ENCODE measurements at places on chromosomes 4 and X.

- DNase-seq, result no peak
These were observed 834 bp downstream of the PNCK start for GRCh38 chrX:153672531-153673427.

GRCh38 chrX:10986616-10987015 lies 124.5 kb upstream of the HCCS start:
- no peak for DNase-seq

DNA sequence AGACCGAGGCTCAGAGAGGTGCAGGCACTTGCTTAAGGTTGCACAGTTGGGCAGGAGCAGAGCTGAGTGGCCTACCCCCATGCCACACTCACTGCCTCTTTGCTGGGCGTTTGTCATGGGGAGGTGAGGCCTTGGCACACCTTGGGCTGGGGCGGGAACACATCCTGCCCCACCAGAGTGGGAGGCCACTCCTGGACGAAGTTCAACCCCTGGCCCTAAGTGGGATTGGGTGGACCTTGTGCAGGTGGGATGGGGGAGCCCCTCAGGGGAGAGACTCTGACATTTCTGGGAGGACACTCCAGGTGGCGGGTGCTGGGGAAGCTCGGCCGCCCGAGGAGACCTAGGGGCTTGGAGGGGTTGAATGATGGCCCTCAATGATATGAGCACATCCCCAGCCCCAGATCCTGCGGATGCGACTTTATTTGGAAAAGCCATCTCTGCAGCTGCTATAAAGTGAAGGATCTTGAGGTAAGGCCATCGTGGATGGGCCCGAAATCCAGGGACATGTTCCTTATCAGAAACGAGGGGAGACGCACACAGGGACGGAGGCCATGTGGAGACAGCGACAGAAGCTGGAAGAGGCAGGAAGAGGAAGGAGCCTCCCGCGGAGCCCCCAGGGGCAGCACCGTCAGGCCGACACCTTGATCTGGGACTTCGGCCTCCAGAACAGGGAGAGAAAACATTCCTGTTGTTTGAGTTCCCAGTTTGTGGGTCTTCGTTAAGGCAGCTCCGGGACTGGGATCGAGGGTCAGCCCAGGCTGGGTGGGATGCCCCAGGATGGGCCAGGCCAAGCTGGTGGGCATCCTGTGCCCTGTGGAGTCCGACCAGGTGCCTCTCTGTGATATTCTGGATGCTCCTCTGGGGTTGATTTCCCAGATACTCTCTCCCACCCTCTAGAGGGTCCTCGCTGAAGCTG lies 111.6 kb upstream of the LRPAP1 start:
- DNase-seq, result no peak

DNA sequence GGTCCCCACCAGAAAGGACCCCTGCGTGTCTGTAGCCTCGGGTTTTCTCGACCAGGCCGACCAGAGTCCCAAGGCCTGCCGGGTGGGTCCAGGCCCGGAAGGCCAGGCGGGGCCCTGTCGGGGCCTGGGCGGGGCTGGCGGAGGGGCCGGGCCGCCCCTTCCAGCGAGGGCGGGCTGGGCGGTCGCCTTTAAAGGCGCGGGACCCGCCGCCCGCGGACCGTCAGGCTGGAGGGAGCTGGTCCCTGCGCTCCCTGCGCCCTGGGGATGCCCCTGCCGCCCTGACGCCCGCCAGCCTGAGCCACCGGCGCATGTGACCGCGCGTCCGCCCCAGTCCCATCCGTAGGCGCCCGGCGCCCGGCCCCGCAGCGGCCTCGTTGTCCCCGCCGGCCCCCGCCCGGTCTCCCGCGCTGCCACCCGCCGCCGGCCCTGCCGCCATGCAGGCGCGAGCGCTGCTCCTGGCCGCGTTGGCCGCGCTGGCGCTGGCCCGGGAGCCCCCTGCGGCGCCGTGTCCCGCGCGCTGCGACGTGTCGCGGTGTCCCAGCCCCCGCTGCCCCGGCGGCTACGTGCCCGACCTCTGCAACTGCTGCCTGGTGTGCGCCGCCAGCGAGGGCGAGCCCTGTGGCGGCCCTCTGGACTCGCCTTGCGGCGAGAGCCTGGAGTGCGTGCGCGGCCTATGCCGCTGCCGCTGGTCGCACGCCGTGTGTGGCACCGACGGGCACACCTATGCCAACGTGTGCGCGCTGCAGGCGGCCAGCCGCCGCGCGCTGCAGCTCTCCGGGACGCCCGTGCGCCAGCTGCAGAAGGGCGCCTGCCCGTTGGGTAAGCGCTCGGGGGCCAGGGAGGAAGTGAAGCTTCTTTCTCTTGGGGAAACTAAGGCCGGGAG lies at the start of gene HTRA3:
Gene HTRA3, plus strand, starts transcription at position 220 of the 883 bp plus-strand sequence. Its CDS starts 215 bp downstream, at position 435.
- DNase-seq, result peak; percentile 56

GRCh38 chr4:3481113-3481531 lies 18.0 kb downstream of the DOK7 start:
- no peak for DNase-seq

DNA sequence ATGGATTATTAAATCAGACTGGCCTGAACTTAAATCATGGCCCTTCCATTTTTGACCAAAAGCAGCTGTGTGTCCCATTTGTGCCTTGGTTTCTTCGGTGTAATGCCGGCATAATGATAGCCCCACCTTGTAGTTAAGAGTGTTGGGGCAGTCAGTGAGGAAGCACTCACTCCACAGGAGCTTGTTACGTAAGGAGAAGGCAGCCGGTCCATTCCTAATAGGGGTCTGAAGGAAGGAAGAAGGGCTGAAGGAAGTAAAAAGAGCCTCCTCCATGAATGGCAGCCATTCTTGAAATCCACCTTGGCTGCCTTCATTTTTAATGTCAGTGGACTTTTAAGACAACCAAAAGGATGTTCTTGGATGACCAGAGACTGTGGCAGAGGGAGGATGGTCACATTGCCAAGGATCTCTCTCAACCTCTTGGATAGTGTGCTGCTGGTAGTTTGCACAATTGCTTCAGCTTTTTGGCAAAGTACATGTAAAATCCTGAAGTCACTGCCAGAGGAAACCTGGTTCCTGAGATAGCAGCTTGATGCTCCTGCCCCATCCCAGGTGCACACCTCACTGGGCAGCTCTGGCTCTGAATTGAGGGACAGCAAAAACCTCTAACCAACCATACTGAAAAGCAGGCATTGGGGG lies 113.5 kb downstream of the PTTG2 start:
- no peak for DNase-seq

- DNase-seq, result no peak
These were observed 55.2 kb downstream of the TBC1D14 start for GRCh38 chr4:6964858-6965257.

DNA sequence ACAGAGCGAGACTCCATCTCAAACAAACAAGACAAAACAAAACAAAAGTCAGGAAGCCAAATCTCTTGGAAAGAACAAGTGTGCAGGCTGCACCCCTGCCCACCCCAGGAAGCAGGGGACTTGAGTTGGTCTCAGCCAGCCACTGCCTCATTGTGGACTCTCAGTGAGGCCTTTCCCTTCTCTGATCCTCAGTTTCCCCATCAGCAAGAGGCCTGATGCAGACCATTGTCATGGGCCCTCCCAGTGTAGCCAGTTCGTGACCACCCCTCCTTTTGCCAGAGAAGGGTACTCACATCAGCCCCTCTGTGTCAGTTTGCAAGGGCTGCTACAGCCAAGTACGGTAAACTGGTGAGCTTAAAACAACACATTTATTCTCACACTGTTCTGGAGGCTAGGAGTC lies 48.9 kb upstream of the MAMLD1 start:
- DNase-seq, result no peak

- DNase-seq, result no peak
These were observed 99.7 kb upstream of the CXorf66 start for GRCh38 chrX:140064993-140065392.

DNA sequence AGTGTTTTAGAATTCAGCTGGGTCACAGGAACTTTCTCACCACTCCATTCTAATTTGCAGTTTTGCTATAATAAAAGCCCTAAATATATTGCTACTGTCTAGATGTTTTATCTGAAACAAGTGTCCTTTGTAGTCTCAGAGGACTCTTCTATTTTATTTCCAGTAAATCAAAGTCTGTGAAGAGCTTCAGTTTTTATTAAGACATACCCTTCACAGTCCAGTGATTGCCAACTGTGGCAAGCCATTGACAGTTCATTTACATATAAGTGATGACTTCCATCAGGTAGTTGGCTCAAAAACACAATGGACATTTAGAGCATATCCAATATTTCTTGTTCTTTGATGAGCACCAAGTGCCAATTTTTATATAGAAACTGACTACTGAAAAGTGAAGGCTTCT lies 466.1 kb downstream of the IQCM start:
- no peak for DNase-seq

GRCh38 chr4:793941-794621 lies 31.8 kb downstream of the CPLX1 start:
- no peak for DNase-seq

GRCh38 chrX:147853701-147854100 lies 58.0 kb upstream of the FMR1 start:
- DNase-seq, result no peak

GRCh38 chrX:12770440-12770839 lies 20.8 kb upstream of the PRPS2 start:
- no peak for DNase-seq

DNA sequence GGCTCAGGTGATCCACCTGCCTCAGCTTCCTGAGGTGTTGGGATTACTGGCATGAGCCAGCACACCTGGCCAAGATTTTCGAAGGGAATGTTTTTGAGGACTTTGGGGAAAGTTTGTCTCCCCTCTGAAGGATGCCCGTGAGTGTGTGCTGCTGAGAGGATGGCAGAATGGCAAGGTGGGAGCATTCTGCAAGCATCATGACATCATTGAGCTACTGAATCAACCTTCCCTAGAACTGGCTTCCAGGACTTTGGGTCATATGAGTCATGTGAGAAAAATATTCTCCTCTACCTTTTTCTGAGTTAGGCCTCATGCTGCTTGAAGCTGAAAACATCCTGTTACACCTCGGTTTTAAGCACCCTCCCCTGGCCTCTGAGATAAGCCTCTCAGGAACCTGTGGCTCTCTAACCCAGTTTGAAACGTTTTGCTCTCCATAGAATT lies 31.0 kb downstream of the TMEM131L start:
- DNase-seq, result no peak

DNA sequence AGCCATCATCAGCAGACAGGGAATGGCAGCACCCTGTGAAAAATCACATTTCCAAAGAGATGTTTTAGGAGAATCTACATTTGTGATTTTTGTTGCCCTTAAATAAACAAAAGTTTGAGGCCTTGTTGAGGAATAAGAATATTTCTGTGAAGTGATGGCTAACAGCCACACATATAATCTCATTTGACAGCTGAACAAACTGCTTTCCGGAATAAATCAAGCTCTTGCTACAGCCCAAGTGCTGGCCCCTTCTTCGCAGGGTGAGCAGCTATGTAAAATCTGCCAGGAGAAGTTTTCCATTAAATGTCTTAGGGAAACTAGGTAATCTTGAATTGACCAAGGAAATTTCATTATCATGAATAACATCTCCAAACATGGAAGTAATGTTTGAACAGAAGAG lies 106.4 kb upstream of the GPM6B start:
- no peak for DNase-seq

GRCh38 chr4:103721251-103721650 lies 1.5 kb upstream of the TACR3 start:
- no peak for DNase-seq

DNA sequence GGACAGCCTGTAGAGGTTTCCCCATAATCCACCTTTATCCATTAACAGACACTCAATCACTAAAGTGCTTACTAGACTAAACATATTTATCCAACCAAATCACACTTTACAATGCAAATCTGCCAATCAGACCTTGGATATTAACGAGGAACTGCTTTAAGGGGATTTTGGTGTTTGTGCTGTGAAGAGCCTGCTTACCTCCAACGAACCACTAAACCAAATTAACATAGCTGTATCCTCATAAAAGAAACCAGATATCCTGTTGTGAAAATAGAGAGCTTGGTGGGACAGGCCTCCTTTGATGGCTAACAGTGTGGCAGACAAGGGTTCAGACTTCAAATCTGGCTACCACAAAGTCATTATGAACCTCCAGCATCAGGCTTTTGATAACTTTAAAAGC lies 252.6 kb upstream of the HAND2 start:
- no peak for DNase-seq

- DNase-seq, result no peak
These were observed 1533.5 kb upstream of the ADGRL3 start for GRCh38 chr4:59666645-59667044.

- no peak for DNase-seq
These were observed 146.8 kb upstream of the PJA1 start for GRCh38 chrX:69311936-69312670.

- no peak for DNase-seq
These were observed 333.3 kb downstream of the DCTD start for GRCh38 chr4:182583703-182584415.

- no peak for DNase-seq
These were observed 110.4 kb upstream of the TBC1D9 start for GRCh38 chr4:140866492-140867005.

Data from WTC11 (cell line).